ENCODE measurements at places on chromosomes 5 and 9.

DNA sequence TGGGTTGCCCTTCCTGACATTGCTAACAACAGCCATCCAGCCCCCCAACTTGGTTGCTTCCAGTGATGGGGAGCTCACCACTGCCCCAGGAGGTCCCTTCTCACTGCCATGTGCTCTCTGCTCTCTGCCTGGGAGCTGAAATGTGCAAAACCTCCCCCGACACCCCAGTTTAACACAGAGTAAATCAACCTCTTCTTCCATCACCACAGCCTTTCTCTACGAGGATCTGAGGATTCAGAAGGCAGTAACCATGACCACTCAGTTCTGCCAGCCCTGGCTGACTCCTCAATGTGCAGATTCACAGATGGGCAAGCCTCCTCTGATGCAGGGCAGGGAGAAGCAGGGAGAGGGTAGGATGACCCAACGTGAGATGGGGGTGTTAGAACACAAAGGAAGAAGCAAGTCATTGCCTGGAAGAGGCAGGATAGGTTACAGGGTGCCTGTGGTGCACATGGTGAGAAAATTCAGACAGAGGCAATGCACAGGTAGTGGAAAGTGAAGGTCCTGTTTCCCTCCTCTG lies 185.0 kb downstream of the DAB2IP start:
- DNase-seq, result no peak

GRCh38 chr9:95316794-95317118 lies 753 bp downstream of the FANCC start:
- peak; percentile 15 for DNase-seq

- DNase-seq, result no peak
Observed at GRCh38 chr9:133605446-133605845, 3.7 kb downstream of the FAM163B start.

DNA sequence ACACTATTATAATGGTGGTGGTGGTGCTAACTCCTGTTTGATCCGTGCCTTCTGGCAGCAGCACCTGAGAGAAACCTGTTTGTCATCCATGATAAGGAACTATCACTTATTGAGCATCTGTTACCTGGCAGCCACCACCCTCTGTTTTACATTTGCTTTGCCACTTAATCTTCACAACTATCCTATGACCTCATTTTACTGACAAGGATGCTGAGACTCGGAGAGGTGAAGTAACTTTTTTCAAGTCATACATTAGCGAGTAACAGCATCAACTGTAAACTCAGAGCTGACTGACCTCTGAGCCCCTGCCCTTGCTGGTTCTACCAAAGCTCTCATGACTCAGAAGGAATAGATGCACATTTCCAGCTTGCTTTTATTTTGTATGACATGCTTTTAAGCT lies 81.1 kb downstream of the EGFLAM start:
- DNase-seq, result no peak

DNA sequence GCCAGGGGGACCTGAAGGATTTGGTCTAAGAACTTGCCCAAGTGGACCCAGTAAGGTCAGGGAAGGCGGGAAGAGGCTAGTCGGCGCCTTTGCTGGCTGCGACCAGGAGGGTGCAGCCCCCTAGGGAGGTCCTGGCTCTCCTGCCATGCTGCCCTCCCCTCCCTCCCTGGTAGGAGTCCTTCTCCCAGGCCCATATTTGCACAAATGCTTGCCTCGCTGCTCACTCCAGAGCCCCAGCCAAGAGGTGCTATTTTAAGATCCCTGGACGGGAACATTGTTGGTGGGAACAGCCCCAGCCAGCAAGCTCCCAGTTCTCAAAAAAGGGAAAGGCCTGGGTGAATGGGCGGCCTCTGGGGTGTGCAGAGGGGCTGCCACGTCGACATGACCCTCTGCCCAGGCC lies 4.3 kb upstream of the IL17B start:
- no peak for DNase-seq

- no peak for DNase-seq
Observed at GRCh38 chr5:127696683-127697082, 6.5 kb upstream of the CCDC192 start.

DNA sequence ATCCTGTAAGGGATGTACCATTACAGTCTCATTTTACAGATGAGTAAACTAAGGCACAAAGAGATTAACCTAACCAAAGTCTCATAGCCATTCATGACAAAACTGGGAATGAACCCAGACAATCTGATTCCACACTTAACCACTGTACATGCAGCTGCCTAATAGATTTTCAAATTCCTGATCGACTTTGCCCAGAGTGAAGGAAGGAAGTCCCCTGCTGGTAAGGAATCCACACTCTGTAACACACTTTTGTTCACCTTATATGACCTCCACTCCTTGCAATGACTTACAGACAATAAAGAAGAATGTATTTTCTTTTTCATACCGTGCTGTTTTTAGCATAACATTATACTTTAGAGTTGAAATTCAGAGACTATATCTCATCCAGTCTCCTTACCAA lies 31.3 kb upstream of the PLPP6 start:
- DNase-seq, result no peak

- DNase-seq, result no peak
Observed at GRCh38 chr9:96408409-96409280, 9.5 kb downstream of the ZNF367 start.

DNA sequence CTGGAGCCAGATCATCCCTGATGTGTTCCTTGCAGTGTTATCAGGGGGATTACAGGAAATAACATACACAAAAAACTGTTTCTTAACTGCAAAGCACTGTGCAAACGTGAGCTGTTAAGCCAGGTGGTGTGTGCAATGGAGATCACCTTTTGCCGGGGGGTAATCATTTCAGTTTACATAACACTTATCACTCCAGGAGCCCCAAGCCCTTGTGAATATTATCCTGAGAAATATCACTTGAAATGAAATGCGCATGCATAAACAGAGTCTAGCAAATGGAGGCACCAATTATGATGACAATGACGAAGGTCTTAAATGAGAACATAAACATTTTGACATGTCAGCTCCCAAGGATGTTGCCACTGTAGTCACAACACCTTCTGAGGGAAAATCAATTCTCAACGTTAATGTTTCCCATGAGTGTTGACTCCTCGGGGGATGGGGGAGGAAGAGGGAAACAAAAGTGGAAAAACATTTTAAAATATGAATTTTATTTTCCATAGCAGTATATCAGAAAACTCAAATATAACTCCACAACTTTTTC lies 54.5 kb upstream of the RAD23B start:
- DNase-seq, result no peak

DNA sequence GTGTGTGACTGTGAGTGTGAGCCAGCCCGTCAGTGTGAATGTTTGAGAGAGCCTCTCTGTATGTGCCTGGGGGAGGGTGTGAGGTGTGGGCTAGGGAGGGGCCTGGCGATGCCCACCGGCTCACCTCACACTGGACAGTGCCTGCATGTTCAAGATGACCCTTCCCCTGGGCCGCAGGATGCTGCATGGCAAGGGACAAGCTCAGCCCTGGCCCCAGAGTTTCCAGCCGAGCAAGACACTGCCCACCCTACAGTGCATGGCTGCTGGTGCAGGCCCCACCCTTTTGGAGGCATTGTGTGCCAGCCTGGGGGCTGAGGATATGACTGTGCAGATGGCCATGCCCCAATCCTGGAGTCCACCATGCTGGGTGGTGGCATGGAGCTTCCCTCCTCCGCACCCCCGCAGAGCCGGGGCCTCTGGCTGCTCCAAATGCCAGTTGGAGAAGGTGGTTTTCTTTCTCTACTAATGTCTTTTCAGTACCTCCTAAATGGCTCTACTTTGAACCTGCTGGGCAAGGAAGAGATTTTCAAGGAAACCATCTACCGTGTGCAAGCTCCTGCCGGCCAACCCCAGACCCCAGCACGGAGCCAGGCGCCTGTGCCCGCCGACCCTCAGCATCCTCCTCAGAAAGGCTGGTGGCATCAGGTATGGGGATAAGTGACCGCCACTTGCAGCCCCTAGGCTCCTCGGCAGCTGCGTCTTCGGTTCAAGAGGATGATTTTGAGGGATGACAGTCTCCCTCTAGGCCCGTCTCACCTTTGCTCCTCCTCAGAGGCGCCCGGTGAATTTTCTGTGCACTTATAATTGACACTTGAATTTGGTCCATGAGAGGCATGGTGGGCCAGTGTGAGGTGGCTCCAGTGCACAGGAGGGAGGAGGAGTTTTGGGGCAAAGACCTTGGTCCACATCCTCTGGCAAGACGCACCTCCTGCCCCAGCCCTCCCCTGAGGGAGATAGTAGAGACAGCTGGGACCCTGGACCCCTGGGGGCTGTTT lies 27.7 kb downstream of the FGD3 start:
- no peak for DNase-seq

GRCh38 chr9:98477884-98478283 lies 222.4 kb upstream of the TBC1D2 start:
- DNase-seq, result no peak

DNA sequence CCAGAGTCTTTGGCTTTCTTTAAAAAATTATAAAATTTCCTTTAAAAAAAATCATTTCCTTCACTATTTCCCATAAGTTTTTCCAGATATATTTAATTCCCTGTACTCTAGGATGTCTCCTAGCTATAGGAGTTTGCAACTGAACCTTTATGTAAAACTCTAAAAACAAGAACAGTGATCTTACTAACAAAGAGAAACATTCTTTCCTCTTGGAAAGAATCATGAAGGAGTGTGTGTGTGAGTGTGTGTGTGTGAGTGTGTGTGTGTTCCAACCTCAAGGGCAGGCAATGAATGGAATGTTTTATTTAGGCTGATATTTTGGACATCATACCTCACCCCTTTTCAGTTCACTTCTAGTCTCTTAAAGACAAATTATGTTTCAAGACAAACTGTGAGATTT lies 309.2 kb downstream of the CEMIP2 start:
- no peak for DNase-seq

- no peak for DNase-seq
Observed at GRCh38 chr9:2616692-2617377, 4.8 kb upstream of the VLDLR start.

DNA sequence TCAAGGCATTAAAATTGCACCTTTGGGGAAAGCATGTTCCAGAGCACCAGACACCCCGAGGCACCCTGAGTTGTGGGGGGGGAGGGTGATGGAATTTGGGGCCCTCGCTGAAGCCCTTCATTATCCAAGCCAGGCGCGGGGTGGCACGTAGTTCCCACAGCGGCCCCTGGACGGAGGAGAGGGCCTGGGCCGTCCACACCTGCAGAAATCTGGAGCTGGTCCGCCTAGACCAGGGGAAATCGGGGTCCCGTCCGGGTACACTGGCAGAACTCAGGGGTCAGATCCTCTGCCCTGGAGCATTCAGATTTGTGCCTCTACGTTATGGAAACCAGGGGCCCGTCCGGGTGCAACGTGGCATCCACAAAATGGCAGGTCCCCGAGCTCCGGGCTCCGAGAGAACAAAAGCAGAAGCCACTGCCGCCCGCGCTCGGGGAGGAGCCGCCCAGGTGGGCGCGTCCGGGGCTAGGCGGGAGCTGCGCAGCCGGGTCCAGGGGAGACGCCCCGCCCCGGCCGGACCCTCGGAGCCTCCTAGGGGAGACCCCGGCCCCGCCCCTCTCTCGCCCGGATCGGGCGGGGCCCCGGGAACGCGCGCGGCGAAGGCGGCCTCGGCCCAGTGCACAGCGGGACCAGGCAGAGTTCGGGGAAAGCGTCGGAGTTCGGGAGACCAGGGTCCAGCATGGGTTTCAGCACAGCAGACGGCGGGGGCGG lies at the start of gene PLEKHG4B:
Gene PLEKHG4B (plus strand): TSS at position 613 of the 708 bp plus-strand sequence. CDS start 64 bp downstream, at position 677.
- no peak for DNase-seq

- DNase-seq, result no peak
Observed at GRCh38 chr5:125725691-125726090, 697.5 kb upstream of the GRAMD2B start.

DNA sequence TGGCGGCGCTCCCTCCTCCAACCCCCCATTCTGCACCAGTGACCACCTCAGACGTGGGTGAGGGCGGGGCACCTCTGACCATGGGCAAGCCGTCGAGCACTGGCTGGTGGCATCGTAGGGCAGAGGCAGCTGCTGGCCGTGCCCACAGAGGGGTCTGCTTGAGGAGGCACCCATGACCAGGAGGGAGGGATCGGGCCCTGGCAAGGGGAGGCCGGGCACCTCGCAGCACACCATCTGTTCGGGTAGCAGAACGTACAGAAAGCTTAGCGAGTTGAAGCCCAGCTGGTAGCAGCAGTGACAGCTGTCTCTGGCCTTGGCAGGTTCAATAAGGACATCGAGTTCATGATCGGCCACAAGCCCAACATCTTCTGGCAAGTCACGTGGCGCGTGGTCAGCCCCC lies 4.3 kb upstream of the SLC6A18 start:
- DNase-seq, result no peak

DNA sequence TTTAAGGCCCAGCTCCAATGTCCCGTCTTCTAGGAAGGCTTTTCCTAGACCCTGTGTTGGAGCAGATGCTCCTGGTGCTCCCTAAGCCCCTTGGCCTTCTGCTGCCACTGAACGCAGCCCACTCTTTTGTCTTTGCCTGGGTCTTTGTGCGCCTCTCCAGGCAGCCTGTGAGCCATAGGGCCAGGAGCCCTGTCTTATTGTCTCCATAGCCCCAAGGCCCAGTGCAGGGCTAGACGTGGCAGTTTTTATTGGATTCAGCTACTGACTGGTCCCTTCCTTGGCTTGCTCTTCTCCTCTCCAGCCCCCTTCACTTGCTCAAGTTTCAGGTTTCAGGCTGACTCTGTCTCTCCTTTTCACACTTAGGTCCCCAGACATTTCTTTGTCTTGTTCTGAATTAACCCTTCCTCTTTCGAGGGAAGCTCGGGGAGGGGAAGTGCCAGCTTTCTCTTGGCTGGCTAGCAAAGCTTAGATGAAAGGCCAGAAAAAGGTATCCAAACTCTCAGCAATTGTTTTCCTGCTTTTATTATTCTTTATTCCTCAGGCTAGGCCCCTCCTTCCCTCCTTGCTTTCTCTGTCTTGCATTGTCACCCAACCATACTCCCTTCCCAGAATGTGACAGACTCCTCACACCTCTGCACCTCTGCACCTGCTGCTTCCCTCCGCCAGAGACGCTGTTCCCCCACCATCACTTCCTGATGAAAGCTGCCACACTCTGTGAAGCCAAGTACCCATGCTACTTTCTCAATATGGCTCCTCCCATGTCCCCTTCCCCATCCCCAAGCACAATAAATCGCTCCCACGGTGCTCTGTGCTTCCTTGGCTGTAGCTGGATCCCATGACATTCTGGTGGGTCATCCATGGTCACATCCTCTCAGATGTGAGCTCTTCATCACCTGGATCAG lies 101.6 kb upstream of the CPEB4 start:
- no peak for DNase-seq
